Retina (tissue), 1 donor: ENCODE measurements at places on chromosomes 13 and 19.

DNA sequence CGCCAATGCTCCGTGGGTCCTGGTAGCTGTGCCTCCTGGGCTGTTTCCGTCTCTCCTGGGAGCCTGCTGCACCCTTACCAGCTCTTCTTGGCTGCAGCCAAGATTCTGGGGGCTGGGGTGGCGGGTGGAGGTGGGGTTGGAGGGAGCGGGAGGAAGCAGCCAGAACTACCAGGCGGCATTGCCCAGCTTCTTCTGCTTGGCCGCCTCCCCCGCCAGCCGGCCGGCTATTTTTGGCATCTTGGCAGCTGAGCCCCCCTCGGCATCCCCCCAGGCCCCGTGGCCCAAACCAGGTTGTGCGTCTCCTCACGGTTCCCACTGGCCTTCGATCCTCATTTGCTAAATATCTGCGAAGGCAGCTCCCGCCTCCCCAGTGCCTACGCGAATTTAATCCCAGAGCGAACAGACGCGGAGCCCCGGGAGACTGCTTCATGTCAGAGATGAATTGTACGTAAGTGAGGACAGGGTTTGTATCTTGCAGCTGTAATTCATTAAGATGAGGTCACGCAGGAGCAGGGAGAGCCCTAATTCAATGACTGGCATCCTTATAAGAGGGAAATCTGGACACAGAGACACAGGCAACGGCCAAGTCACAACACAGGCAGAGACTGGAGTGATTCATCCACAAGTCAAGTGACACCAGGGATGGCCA, 12.8 kb upstream of the PEAK3 start:
- DNase-seq = peak; percentile 75

DNA sequence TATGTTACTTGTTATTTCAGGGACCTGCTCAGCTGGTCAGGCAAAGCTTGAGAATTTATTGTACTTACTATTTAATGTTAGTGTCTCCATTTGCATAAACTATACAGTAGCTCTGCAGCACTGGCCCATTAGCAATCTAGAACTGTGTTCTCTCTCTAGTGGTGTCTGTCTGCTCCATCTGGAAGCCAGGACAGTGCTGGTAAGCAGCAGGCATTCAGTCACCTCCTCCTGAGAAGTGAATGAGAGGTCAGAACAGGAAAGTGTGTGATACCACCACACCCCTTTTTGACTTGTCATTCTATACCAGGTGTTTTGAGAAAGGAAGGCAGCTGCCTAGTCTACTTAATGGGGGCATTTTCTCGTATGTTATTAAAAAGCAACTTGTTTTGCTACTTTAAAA, 3.9 kb downstream of the COG3 start:
- DNase-seq = no peak

DNA sequence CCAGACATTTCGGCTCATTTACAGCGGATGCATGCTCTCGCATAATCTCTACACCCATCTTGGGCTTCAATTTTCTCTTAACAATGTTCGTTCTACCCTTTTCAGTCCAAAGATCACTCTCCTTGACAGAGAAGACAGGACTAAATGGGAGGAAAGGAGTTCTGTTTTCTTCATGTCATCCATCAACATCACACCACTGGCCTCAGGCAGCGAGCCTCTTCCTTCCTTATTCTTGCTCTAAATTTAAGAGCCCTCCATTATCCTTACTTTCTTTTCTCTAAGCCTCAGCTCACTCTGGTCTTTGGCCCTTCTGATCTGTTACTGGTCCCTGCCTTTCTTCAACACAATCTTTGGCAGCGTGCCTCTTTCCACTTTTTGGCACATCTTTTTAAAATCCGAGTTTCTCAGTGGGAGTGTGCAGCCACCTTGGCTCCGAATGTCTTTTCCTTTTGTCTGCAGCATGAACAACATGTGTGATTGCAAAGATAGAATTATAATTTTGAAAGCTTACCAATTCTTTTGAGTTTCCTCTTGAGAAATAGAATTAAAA, 98.7 kb downstream of the FAM216B start:
- DNase-seq = no peak

GRCh38 chr19:11708457-11708856, 30.3 kb downstream of the ZNF823 start:
- no peak for DNase-seq

DNA sequence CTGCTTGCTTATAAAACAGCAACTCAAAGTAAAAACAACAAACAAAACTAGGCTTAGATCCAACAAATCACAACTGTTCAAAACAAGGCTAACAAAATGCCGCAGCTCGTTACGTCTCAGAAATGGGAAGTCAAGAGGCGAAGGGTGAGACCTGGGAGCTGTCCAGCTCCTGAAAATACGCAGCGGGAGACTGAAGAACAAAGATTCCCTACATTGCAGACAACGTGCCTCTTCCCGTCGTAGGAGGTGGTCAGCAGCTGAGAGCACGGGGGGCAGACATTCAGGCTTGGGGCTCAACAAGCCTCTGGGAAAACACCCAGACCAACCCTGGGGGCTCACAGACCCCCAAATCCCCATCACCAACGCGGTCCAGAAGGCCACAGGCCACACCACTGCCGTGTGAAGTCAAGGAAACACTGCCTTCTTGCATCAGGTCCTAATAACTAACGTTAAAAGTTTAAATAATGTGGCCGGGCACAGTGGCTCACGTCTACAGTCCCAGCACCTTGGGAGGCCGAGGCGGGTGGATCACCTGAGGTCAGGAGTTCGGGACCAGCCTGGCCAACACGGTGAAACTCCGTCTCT, 13.5 kb downstream of the PLPP2 start:
- peak; percentile 60 for DNase-seq

DNA sequence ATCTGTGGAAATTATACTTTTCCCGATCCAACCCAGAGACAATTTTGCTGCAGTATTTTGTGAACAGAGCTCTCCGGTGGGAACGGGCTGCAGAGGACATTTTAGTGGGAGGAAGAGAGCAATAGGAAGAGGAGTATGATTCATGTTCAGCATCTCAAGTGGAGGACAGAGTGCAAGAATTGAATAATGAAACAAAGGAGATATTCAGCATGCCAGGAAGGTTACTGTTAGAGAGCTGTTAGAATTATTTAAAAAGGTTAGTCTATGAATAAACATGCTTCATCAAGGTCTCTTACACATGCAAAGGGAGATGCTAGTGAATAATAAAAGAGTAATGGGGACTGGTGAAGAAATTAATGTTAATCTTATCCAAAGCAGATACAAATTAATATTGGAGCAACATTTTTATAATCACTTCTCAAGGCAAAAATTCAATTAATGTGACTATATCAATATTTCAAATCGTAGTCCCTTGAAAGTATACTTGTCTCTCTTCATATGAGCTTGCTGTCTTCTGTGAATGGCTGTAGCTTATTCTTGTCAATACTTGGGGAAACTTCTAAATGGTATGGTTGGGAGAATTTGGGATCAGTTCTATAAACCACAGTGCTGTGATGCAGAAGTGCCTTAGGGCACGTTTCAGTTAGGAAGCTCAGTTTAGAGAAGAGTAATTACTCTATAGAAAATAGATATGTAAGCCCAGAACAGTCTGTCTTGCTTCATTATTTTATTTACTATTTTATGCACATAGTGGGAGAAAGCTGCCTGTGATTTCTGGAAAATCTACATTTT, 1165.8 kb downstream of the OLFM4 start:
- no peak for DNase-seq

DNA sequence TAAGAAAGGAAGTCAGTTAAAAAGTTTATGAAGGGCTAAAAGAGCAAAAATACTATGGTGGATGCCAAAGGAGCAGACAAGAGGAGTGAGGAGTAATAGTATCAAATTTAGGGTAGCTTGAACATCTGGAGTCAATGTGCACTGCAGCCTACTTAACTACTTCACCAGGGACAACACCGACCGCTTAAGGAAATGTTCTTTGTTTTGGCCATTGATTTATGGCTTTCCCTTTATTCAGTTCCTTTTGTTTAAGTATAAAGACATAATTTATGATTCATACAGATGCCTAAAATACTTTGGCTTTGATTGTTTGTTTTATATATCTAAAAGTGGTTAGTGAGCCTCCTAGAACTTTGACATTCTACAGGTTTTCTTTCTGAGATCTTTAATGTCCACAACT, 276.3 kb upstream of the PRR20A start:
- no peak for DNase-seq

DNA sequence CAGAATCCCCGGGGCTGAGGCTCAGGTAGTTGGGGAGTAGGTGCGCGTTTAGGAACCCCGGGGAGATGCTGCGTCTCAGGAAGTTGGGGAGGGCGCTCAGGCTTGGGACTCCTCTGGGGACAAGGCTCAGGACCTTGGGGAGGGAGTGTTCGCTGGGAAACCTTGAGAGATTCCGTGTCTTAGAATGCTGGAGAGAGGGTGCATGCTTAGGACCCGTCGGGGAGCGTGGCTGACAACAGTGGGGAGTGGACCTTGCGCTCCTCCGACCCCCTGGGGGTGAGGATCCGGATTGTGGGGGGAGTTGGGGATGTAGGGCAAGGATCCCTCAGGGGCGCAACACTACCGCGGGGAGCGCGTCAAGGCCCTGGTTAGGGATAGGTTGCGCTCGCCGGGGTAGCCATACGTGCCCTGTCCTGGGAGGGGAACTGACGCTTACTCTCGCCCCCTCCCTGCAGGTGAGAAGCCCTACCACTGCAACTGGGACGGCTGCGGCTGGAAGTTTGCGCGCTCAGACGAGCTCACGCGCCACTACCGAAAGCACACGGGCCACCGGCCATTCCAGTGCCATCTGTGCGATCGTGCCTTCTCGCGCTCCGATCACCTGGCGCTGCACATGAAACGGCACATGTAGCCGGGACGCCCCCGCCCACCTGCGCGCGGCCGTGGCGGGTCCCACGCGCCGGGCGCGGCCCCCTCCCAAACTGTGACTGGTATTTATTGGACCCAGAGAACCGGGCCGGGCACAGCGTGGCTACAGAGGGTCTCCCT, 2.0 kb downstream of the KLF2 start:
- DNase-seq = peak; percentile 34

GRCh38 chr19:45900738-45901431, 1.5 kb downstream of the MYPOP start:
- DNase-seq = no peak

- no peak for DNase-seq
These were observed 13.3 kb downstream of the BCAM start for GRCh38 chr19:44822177-44822576.

- DNase-seq = peak; percentile 39
These were observed 2.2 kb downstream of the ANKRD10 start for GRCh38 chr13:110912651-110913051.

DNA sequence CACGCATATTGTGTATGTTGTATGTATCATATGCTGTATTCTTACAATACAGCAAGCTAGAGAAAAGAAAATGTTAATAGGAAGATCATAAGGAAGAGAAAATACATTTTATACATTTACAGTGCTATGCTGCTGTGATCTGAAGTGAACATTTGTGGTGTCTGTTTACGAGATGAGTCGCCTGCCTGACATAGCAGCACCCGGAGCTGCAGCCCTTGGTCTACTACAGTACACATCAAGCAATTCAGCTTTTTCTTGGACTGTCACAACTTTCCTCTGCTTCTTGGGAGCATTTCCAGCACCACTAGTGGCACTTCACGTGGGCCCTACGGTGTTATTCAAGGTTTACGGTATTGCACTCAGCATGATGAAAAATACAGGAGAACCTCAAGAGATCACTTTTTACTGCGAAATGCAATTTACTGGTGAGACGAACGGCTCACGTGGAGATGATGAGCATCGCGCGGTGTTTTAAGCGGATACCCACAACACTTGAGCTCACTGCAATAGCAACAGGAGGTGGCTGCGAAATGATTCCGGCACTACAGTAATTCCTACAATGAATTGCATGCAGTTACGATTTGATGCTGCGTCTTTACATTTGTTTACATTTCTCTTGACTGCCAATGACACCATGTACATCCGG, 308.4 kb downstream of the FGF9 start:
- DNase-seq = peak; percentile 15

DNA sequence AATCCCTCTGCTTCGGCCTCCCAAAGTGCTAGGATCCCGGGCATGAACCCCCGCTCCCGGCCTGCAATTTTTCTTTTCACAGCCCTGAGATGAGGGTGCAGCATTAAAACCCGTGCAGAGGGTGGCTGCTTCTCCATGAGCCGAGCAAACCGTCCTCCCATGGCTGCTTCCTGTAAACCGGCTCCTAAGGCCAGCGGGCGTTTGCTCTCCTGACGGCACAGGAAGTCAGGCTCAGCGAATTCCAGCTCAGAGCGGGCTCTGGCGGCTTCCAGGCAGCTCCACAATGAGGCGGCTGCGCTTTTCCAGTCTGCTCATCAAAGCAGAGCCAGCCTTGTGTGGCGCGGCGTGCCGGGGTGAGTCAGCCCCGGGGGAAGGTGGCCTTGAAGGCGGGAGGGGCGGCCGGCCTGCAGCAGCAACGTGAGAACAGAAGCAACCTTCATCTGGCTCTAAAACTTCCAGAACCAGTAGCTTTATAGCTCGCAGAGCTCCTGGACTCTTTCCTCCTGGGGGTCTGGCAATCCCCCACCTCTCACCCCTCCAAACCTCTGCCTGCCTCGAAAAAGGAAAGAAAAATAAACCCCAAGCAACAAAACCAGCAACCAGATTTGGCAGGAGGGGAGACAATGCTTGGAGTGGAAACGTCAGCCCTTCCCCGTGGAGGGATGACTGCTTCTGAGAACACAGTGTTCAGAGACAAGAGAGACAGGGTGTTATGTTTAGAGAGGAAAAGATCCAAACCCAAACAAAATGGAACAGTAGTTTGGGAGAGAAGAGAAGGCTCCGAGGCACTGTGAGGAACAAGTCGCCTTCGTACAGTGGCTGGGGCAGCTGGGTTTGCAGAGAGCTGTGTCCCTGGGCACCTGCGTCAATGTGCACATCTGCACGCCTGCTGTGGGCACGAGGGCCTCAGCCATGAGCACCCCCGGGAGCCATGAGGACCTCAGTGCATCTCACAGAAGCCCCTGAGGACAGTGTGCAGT, 67.8 kb downstream of the GADD45B start:
- DNase-seq = peak; percentile 92
